Naive B cell (primary cell): ENCODE measurements at places on chromosomes 5 and 9.

DNA sequence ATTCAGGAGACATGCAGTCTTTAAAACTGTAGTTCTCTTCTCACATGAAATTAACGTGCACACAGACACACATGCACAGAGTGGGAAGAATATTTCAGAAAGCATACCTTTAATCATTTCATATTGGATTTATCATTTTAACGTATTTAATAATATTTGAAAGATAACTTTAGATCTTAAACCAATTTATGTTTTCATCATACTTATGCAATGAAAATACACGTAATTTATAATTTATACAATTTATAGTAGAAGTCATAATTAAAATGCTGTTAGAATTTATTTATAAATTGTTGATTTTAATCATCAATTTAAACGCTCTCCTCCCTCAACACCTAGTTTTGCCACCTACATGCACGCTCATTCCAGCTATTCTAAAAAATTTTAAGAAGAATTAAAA lies 894.9 kb upstream of the CTNND2 start:
- no peak for DNase-seq

DNA sequence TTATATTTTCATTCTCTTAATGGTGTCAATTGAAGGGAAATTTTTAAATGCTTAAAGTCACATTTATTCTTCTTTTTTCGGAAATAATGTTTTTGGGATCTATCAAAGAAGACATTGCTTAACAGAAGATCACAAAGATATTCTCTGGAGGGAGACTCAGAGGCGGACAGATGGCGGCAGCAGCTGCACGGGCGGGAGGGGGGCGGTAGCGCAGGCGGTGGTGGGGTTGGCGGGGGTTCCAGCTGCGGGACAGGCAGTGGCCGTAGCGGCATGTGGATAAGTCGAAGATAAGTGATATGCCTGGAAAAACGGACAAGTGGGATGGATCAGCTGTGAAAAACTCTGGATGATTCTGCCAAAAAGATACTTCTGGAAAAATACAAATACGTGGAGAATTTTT lies 31.6 kb upstream of the ZDHHC11B start:
- no peak for DNase-seq

- no peak for DNase-seq
Observed at GRCh38 chr9:99201603-99202002, 20.1 kb downstream of the ALG2 start.

GRCh38 chr9:109192732-109193361 lies 25.8 kb upstream of the FRRS1L start:
- DNase-seq, result no peak

GRCh38 chr9:133602277-133602676 lies 6.9 kb downstream of the FAM163B start:
- no peak for DNase-seq
